ENCODE measurements at places on chromosomes 5 and 9.

- DNase-seq = no peak
These were observed 29.1 kb downstream of the GIN1 start for GRCh38 chr5:103090791-103091190.

GRCh38 chr9:18699764-18700163, 225.8 kb downstream of the ADAMTSL1 start:
- DNase-seq = no peak

- no peak for DNase-seq
These were observed 96.5 kb downstream of the PBX3 start for GRCh38 chr9:125843646-125844045.

DNA sequence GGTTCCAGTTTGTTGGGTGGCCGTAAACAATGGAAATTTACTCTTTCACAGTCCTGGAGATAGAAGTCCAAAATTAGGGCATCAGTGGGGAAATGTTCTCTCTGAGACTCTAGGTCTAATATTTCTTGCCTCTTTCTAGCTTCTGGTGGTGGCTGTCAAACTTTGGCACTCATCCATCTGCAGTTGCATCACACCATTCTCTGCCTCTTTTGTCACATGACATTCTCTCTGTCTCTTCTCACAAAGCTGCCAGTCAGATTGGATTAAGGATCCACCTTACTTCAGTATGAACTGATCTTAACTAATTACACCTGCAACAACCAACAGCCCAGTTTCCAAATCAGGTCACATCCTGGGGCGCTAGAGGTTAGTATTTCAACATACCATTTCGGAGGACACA, 222.9 kb upstream of the FTMT start:
- DNase-seq = no peak

GRCh38 chr5:140240987-140241706, 61.8 kb downstream of the PFDN1 start:
- DNase-seq = no peak

DNA sequence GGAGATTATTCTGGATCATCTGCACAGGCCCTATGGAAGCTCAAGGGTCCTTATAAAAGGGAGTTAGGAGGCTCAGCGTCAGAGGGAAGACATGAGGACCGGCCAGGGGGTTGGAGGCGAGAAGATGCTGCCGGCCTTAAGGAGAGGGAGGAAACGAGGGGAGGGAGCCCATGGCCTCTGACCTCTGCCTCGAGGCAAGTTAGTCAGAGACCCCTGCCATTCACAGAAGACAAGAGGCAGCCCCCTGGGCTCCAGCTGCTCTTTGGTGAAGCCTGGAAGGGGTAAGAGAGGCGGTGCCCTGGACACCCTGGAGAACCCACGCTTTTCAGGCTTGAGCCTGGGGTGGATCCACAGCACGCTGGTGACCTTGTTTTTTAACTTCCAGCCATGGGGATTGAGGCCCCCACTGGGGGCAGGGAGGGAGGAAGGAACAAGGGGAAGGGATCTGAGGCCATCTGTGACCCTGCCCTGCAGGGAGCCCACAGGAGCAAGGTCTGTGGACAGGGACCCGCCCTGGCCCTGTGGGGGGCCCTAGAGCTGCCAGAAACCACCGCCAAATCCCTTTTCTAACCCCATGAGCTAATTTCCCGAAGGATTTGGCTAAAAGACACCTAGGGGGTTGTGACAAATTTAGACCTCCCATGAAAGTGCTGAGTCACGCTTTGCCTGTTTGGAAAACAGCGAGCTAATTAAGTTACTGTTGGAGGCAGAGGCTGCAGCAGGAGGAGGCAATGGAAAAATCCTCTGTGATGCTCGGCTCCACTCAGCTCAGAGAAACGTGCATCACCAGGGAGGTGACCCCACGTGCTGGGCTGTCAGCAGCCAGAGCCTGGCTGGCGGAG, 49.7 kb downstream of the OLFM1 start:
- no peak for DNase-seq
